ENCODE measurements at places on chromosomes 3 and 15. TPM values are rescaled to one million over a fixed set of nuclear protein-coding genes. Genes with fewer than 3 reads are reported as not detected.

The ZBED2 gene
- polyA plus RNA-seq = 3.4 TPM

DNA sequence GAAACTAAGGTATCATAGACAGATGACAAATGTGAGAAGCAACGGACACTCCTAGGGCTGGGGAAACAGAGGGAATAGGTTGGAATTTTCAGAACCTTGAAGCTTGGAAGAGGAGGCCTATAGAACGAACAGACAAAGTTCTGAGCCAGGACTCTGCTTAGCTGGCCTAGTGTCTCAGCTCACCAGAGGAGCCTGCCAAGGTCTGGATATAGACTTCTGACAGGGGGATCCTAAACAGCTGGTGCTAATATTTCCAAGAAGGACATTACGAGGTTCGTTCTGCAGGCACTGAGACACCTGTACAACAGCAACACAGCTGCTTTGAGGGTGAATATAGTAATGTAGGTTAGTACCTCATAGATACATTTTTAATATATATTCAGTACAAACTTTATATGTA, 266.3 kb downstream of the CHL1 start:
- no peak for DNase-seq

- no peak for DNase-seq
Observed at GRCh38 chr3:122835590-122835989, 40.7 kb downstream of the SLC49A4 start.

- no peak for DNase-seq
Observed at GRCh38 chr3:160400702-160401150, 1.3 kb downstream of the SMC4 start.

DNA sequence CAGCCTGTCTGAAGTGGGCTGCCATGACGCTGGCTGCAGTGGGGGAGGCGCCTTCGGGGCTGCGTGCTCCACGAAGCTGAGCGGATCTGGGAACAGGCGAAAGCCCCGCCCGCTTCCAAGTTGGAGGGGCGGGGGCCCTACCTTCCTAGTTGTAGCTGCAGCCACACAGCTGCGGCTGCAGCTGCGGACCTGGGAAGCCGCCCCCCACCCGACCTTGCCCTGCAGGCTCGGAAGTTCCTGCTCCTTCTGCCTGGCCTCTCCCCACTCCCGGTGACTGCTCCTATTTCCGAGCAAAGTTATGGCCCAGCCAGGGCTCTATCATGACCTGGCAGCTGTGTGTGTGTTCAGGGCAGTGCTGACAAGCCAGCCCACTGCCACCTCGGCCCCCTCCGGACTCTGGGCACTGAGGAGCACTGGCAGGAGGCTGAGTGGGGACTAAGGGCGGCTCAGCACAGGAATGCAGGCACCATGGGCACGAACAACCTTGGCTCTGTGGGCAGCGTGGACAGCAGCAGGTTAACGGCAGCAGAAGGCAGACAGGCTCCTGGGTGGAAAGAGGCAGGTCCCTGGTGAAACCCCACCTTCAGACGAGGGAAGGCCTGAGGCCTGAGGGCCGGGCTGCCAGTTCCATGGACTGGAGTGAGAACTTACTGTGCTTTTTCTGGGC, 352.4 kb upstream of the TMCO5A start:
- DNase-seq = no peak

DNA sequence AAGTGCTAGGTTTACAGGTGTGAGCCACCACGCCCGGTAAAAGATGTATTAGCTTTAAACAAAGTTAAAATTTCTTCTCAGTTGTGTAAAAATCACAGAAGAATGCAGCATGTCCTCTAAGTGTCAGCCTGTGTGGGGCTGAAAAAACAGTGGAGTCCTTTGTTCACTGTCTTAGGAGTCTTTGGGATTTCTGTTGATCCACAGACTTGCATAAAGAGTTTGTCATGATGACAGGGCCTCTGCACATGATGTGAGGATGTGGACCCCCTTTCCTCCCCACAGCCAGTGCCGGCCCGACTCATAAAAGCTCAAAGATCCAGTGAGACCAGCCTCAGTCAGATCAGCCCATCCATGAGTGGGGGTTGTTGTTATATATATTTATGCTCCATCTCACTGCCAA, 49.0 kb upstream of the GOLGA8J start:
- DNase-seq = no peak

DNA sequence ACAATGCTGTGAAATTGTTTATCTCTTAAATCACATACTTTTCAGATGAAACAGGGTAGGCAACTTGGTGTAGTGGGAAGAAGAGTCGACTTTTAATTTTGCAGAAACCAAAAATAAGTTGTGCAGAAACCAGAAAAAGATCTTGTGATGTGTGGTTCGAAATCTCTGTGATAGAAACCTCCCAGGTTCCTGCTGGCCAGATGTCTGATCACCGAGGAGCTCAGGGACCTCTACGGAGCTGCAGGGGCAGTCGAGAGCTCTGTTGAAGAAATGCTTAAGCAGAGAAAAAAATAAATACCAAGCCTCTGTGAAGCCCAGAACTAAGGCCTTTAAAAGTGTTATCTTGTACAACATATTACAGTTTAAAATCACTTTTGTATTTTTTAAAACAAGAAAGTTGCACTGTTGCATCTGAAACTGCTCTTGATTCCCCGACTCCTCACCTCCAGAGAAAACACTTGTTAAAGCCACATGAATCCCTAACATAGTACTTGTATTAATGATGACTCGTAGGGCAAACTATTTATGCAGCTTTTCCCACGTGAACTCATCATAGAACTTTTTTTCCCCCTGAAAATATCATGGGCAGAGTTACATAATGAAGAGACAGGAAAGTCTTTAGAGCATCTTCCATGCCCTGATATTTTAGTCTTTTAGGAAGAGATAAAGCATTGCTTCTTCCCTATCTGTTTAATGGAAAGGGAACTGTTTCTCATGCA, 51.3 kb downstream of the CCK start:
- DNase-seq = no peak

- no peak for DNase-seq
Observed at GRCh38 chr3:137770835-137771399, 6.8 kb downstream of the SOX14 start.

The IMPG2 gene
- 0.04 TPM for polyA plus RNA-seq

GRCh38 chr3:123332124-123332641, 116.7 kb downstream of the ADCY5 start:
- DNase-seq = no peak

The PCSK6 gene
- 4.6 TPM for polyA plus RNA-seq

DNA sequence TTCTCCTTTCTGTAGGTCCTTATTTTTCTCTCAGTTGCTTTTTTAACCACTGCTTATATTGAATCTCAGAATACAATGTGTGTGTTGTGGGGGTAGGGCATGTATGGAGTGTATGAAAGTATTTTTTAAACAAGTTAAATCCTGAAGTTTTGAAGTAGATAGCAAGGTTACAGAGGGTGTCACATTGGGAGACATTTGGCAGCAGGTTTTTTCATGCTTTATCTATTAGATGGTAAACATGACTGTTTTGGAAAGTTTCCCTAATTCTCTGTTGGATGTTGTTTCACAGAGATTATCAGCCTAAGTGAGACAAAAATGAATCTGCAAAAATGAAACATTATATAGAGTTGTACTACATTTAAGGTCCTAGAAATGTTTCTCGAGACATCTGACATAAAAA, 190.6 kb upstream of the ARPP21 start:
- no peak for DNase-seq

GRCh38 chr3:43785551-43785950, 94.8 kb downstream of the ABHD5 start:
- no peak for DNase-seq

DNA sequence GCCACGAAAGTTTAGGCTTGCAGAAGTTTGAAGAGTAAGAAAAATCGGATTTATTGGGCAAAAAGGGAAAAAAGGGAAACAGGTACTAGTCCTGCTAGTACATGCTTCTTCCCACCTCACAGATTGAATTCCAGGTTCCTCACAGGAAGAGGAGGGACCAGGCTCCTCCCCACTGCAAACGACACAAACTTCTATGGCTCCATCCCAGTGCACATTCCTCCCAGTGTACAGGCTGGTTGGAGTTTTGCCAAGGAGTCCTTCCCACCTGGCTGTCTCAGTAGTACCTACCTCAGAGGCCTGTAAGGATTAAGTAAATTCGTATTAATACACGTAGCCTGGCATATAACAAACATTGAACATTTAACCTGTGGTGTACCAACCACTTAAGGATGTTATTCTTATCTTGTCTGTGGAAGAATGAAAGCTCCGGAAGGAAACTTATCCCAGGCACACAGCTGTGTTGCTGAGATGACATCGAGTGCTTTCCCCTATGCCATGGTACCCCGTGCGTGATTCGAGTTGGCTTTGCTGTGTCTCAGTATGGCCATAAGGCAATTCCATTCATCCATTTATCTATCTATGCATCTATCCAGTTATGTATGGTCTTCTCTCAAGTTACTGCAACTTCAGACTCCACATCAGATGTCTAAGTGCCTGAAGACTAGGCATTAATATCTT, 294.3 kb downstream of the LRTM1 start:
- DNase-seq = no peak

DNA sequence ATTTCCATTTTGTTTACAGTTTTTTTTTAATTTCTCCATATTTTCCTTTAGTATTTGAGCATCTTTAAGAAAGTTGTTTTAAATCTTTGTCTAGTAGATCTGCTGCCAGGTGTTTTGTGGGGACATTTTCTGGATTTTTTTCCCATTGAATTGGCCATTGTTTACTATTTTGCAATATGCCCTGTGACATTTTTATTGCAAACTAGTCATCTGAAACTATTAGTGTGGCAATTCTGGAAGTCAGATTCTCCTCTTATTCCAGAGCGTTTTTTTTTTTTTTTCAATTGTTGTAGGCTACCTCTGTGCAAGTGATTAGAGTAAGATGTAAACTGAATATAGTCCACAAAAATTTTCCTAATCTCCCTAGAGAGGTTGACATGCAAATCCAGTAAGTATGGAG, 334.2 kb downstream of the PYDC2 start:
- no peak for DNase-seq

The ZXDC gene
- 15.2 TPM for polyA plus RNA-seq

The PP2D1 gene
- not detected for polyA plus RNA-seq

- no peak for DNase-seq
Observed at GRCh38 chr3:160747422-160747821, 8.6 kb upstream of the PPM1L start.

- DNase-seq = no peak
Observed at GRCh38 chr3:29026286-29026685, 254.6 kb upstream of the RBMS3 start.

DNA sequence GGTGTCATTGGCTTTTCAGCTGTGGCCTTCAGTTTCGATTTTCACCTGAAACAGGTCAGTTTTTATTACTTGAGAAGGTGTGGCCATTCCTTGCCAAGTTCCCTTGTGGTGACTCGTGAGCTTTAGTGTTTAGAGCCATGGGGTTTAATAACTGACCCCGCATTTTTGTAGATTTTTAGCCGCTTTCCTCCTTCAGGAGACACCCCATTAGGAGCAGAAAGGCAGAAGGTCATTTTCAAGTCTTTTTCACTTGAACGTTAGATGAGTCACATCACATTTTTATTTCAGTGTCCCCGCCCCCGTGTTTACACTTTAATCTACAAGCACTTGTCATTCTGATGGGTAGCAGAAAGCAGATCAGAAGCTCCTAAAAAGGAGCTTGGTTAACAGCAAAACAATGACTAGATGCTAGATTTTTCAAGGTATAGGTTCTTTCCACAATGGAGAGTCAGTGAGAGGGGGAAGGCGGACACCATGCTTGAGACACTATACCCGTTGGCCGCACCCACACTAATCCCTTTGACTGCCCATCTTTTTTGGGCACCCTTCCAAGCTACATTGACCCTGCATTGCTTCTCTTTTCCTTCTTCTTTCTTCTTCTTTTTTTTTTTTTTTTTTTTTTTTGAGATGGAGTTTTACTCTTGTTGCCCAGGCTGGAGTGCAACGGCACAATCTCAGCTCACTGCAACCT, 132.7 kb downstream of the GHSR start:
- no peak for DNase-seq

DNA sequence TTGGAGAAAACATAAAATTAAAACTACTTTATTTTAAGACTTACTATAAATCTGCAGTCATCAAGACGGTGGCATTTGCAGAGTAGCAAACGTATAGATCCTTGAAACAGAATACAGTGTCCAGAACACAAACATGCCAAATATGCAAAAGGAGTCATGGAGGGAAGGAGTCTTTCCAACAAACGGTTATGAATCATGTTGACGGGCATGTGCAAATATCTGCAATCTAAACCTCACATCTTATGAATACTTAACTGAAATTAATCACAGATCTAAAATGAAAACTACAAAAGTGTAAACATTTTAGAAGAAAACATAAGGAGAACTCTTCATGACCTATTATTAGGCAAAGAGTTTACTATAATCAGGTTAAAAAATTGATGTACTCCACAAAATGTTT, 69.4 kb downstream of the TFRC start:
- no peak for DNase-seq

GRCh38 chr3:126465928-126466544, 9.7 kb downstream of the ZXDC start:
- DNase-seq = no peak

DNA sequence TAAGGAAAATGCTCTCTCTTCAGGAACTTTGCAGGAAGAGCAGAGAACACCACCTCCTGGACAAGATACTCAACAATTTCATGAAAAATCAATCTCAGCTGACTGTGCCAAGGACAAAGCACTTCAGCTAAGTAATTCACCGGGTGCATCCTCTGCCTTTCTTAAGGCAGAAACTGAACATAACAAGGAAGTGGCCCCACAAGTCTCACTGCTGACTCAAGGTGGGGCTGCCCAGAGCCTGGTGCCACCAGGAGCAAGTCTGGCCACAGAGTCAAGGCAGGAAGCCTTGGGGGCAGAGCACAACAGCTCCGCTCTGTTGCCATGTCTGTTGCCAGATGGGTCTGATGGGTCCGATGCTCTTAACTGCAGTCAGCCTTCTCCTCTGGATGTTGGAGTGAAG, 200.5 kb downstream of the AKAP13 start:
- no peak for DNase-seq

DNA sequence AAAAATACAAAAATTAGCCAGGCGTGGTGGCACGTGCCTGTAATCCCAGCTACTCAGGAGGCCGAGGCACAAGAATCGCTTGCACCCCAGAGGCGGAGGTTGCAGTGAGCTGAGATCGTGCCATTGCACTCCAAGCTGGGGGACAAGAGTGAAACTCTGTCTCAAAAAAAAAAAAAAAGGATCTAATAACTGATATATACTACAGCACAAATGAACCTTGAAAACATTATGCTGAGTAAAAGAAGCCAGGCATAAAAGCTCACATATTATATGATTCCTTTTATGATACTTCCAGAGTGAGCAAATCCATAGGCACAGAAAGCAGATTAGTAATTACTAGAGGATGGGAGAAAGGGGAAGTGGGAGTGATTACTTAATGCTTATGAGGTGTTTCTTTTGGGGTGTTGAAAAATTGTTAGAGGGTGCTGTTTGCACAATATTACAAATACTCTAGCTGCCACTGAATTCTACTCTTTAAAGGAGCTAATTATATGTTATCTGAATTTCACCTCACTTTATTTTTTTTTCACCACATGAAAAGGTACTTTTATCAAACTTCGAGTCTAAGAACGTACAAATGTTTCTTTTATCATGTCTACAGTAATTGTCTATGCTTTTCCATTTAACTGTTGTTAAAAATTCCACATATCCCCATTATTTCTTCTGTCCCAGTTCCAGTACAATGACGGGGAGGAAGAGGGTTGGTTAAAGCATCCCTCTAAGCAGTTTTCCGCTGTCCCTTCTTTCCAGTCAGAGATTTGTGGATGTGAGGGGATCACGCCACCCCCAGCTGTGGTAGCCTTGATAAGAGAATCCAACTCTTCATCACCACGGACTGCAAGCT, 77.7 kb upstream of the FAM174B start:
- no peak for DNase-seq

The ELL3 gene
- 3.6 TPM for polyA plus RNA-seq

The SATB1 gene
- polyA plus RNA-seq = 11.4 TPM
